ENCODE measurements at places on chromosomes 13 and 19.

DNA sequence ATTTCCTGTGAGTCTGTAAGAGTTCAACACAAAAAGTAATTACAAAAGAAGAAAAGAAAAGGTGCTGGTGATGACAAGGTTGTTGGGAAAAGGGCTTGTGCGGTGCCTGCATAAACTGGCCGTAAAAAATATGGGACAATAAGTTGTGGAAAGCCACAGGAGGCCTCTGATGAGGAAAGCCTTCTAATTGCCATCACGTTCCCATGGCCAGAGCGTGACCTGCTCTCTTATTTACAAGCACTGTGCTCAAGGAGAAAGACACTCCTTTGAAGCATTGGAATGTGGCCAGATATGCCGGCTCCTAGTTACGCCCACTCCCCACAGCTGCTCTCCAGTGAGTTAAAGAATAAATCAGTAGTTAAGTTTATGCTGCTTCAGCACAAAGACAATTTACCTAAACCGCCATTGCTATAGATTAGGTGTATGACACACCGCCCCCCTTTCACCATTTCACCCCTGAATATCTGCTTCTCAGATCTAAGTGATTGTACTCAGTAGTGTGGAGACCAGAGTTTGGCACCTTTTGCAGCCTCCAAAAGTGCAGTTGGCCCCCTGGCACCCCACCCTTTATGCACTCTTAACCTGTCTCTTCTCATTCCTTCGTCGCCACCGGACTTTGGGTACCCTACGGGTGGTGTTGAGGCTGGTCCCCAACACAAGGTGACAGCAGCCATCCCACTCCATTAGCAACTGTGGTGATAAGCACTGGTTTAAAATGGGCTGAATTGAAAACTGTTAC, 8.1 kb upstream of the PGLYRP1 start:
- DNase-seq = no peak

DNA sequence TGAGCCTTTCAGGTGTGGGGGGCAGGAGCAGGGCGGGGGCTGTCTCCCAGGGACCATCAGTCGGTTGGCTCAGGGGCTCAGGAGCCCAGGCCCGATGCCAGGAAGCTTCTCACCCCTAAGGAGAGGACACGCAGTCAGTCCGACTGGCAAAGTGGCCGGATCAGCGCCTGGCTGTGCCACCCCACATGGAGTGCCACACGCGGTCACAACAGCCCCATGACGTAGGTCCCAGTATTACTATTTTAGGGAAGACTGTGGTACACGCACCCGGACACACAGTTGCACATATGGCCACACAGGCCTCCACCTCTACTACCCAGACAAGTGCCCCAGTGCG, 29.3 kb upstream of the GRTP1 start:
- no peak for DNase-seq

DNA sequence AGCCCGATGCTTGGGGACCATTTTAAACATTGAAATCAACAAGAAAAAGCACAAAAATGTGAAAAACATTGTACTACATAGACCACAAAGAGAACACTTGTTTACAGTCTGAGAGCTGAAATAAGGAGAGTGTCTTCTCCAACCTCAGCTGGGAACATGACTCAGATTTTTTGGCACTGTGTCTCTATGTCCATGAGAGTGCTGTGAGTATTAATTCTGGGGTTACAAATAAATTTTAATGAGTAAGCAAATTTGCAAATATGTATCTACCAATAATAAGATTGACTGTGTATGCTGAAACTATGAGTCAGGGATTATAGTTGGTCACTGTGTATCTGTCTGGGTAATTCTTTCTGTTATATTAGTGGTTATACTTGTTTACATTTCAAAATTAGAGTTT, 174.0 kb downstream of the DCT start:
- DNase-seq = no peak

- no peak for DNase-seq
These were observed 94.9 kb downstream of the ERCC5 start for GRCh38 chr13:102940770-102941169.

DNA sequence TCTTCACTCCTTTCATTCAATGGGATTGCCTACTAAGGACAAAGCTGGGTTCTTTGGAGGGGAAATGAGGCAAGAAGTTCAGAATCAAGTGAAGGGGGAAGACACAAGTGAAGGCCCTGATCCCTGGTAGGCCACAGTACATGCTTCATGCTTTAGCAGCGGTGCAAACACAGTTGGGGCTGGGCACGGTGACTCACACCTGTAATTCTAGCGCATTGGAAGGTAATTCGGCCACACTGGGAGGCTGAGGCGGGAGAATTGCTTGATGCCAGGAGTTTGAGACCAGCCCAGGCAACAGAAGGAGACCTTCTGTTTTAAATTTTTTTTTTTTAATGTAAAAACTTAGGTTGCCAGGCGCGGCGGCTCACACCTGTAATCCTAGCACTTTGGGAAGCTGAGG, 23.4 kb upstream of the GATAD2A start:
- DNase-seq = no peak

- no peak for DNase-seq
These were observed 65.9 kb upstream of the ZNF599 start for GRCh38 chr19:34838753-34839431.

DNA sequence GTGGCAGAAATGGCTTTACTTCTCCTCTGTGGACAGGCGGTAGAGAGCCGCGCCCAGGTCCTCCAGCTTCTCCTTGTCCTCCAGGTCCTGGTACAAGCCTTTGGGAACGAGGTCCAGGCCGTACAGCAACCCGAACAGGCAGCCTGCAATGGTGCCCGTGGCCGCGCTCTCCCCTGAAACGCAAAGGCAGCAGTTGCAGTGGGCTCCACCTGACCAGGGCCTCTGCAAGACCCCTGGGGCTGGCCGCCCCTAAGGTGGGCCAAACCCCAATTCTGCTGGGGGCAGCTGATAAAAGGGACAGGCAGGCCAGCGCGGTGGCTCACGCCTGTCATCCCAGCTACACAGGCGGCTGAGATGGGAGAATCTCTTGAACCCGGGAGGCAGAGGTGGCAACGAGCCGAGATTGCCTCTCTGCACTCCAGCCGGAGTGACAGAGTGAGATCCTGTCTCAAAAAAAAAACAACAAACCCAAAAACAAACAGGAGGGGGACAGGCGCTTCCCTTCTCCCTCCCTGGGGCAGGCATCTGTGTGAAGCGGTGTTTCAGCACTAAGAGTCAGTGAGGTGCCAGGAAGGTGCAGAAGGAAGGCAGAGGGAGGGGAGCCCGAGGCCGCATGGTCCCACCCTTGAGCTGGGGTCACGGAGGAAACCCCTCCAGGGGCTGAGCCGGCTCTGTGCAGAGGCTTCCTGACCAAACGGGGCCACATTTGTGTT, 30.3 kb downstream of the ADPRHL1 start:
- DNase-seq = no peak

DNA sequence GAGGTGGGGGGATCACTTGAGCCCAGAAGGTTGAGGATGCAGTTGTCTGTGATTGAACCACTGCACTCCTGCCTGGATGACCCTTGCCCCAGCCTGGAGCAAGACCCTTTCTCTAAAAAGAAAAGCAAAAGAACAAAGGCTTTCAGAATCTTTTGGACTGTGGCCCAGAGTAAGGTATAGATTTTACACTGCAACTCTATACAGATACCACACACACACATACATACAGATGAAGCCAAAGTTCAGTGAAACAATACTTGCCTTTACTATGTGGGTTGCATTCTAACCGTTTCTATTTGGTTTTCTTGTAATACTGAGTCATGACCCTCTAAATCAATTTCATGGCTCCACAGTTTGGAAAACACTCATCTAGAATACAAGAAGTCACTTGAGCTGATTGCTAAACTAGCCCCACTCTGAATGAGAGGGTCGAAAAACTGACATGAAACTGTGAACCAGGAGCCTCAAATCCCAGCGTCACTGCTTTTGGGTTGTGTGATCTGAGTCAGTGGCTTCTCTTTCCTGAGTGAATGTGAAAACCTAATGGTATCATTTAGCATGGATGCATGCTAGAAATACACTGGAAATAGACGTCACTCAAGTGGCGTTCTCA, 756.1 kb downstream of the UQCRFS1 start:
- no peak for DNase-seq

DNA sequence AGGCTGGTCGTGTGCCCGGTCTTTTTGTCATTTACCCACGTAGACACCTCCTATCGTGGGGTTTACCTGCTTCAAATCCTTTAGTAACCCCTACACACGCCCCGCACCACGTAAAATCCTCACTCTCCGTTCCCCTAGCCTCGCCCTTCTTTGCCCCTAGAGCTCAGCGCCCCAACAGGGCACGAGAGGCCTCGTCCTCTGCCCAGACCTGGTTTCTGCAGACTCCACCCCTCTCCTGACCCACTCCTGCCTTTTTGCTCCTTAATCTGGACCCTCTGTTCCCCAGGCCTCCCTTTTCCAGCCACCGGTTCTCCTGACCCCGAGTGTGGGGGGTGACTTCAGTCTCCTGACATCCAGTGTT, 412 bp downstream of the ZNF528 start:
- DNase-seq = no peak

DNA sequence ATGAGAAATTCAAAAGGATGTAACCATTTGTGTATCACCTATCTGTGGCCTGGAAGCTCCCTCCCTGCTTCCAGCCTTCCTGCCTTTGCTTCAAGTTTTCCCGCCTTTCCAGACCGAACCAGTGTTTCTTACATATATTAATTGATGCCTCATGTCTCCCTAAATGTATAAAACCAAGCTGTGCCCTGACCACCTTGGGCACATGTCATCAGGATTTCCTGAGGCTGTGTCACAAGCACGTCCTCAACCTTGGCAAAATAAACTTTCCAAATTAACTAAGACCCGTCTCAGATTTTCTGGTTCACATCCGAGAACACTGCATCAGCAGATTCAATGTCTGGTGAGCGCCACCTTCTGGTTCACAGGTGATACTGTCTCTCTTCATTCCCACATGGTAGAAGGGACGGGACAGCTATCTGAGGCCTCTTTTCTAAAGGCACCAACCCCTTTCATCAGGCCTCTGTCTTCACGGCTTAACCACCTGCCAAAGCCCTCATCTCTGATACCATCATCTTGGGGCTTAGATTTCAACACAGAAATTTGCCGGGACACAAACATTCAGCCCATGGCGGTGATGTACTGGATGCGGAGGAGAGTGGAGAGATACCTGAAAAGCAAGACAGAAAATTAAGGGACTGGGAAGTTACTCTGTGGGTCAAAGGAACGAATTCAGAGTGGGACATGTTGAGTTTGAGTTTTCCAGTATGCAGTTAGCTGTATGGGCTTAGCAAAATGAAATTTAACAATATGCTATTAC, 58.7 kb upstream of the PABPC3 start:
- peak; percentile 50 for DNase-seq

- DNase-seq = no peak
These were observed 8.8 kb downstream of the TPT1 start for GRCh38 chr13:45332036-45332830.

DNA sequence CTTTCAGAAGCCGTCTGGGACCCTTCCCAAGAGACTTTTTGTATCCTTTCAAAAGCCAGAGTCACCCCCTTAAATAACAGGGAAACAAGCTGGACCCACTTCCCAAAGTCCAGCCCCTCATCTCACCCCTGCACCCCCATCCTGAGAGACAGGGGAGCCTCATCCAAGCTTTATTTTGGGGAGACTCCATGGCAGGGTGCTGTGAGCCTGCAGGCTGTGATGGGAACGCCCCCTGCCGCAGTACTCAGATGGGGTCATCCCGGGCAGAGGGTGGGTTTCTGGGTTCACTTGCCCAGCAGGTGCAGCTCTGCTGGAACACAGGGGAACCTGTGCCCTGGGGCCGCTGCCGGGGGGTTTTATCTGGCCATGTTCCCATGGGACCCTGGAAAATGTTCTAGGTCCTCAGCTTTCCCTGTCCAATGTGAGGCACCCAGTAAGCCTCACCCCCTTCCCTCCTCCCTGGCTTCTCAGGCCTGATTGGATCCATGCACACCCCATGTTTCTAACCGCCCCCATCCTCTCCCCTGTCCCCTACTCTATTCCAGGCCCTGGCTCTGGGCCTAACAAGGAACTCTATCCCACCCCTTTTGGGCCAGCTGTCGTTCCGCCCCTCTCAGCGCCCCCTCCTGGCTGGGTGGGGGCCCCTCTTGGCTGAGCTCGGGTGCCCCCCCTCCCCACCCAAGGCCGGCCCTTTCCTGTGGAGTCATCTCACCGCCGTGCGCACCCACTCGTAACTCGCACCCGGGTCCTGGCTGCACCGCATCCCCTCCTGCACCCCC, 1.0 kb downstream of the HIF3A start:
- no peak for DNase-seq
